Femur (tissue), 1 donor: ENCODE measurements at places on chromosomes 16 and 17.

DNA sequence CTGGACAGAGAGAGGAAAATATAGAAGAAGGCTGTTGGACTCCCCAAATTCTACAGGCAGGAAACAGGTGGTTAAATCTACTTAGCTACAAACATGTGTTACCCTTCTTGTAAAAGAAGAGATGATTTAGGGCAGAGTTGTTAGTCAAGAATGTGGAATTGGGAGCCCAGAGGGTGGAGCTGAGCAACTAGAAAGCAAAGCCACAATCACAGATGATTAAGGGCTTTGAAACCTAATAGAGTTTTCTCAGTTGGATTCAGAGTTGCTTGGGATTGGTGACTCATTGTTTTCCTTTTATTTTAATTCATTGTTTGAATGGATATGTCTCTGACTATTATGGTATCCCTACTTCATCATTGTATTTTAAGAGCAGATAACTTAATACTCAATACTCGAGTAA, 6.2 kb downstream of the ACSM5 start:
- no peak for DNase-seq

GRCh38 chr17:64146418-64147109, 16.6 kb upstream of the ERN1 start:
- peak; percentile 81 for DNase-seq

GRCh38 chr17:73851091-73851490, 206.8 kb upstream of the SDK2 start:
- no peak for DNase-seq

DNA sequence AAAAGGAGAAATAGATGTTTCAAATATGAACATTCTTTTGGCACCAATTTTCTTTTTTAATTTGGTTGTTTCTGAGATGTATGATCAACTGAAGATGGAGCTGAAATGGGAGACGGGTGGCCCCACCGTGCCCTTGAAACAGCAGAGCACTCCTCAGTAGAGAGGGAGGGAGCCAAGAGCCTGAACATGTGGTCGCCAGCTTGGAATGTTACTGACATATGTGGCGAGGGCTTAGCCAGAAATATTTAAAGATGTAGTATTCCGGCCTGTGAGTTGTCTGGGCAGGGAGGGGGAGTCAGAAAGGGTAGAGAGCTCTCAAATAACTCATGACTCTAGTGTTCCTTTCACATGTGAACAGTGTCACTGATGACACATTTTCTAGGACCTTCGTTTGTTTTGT, 13.3 kb upstream of the MRC2 start:
- DNase-seq = peak; percentile 90

DNA sequence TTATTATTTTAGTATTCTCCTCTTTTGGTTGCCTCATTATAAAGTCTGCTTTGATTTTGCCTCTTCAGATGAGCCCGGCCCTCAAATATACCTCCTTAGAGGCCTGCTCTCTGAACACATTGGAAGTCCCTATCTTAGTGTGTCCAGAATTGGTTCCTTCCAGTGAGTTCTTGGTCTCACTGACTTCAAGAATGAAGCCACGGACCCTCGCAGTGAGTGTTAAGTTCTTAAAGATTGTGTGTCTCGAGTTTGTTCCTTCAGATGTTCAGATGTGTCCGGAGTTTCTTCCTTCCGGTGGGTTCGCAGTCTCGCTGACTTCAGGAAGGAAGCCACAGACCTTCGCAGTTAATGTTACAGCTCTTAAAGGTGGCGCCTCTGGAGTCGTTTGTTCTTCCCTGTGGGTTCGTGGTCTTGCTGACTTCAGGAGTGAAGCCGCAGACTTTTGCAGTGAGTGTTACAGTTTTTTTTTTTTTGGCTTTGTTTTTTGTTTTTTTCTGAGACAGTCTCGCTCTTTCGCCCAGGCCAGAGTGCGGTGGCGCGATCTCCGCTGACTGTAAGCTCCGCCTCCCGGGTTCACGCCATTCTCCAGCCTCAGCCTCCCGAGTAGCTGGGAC, 45.8 kb upstream of the NOS2 start:
- DNase-seq = no peak

DNA sequence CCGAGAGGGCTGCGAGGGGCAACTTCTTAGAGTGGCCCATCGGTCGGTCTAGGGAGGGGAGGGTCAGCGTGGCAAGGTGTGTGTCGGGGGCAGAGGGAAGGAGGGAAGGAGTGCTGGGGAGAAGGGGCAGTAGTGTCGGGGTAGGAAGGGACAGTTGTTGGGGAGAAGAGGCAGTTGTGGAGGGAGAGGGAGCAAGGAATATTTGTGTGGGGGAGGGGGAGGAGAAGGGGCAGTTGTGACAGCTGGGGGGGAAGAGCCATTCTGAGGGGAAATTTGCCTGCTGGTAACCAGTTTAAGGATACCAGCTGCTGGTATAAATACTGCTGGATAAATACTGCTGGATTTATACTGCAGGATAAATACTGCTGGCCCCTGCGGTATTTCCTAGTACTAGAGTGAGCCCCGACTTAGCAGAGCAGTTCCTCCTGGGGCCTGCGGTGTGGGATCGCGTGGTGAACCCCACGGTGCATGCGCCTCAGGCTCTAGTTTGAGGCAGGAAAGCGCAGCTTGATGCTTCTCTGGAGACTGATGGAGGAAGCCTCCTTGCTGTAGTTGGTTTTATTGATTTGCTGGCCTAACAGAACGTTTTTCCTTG, 309 bp downstream of the DNAH2 start:
- DNase-seq = peak; percentile 55

GRCh38 chr17:15264542-15264941, 584 bp downstream of the PMP22 start:
- no peak for DNase-seq

DNA sequence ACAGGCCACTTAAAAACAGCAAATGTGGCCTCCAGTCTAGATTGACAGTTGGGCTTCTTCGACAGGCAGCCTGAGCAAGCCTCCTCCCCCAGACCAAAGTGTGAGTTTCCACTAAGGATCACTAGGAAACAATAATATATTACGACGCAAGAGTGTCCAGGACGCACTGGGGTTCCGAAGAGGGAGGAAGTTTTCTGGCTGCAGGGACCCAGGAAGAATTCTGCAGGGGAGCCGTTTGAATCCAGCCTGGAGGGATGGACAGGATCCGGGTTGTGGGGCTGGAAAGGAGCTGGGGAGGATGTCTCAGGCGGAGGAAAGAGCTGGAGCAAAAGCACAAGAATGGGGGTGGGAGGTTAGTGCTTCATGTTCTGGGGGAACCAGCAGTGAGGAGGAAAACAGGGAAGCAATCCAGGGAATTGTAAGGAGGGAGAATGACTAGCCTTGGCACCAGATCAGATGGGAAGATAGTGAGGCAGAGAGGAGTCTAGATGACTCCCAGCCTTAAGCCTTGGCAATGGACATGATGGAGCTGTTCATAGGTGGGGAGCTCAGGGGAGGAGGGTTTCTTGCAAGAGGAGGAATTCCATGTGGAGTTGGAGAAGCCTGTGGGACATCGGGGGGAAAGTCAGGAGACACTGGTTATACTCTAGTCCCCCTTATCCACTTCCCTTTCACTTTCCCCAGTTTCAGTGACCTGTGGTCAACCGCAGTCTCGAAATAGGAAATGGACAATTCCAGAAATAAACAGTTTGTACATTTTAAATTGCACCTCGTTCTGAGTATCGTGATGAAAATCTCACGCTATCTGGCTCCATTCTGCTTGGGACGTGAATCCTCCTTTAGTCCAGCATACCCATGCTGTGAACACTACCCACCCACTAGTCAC, 26.6 kb downstream of the NGFR start:
- DNase-seq = peak; percentile 38

GRCh38 chr16:75043175-75043895, 44.5 kb downstream of the ZNRF1 start:
- DNase-seq = no peak

DNA sequence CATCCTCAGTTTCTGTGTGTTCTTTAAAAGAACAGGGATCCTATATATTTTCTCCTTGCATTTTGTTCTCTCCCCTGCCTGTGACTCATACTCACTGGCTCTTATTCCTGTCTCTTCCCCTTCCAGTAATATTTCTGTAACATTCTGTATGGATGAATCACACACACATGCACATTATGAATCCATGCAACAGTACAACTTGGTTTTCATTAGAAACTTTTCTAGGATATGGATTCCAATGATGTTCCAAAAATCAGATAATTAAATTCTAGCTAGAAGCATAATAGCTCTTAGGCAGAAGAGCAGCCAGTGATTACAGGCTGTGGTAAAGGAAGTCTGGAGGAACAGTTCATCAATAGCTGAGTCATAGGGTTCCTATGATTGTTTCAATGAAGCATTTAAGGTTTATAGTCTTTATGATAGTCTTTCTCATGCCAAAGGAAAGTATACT, 119.6 kb upstream of the PMFBP1 start:
- no peak for DNase-seq

- DNase-seq = no peak
Observed at GRCh38 chr16:67730326-67730725, 11.2 kb upstream of the GFOD2 start.

DNA sequence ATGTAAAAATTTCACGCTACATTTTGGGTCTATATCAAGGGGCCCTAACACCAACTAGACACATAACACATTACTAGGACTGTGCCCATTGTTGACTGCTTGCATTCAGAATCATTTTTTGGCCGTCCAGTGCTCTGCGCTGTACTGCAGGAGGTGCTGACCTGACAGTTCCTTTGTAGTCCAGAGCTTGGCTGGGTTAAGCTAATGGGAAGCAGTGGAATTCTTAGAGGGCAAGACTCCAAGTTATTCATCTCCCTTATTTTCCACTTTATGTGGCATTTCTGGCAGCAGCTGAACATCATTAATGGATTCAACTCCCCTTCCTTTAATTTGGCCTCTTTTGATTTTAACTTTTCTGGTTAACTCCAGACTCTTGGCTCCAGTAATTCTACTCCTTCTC, 351.7 kb downstream of the CDH8 start:
- no peak for DNase-seq

DNA sequence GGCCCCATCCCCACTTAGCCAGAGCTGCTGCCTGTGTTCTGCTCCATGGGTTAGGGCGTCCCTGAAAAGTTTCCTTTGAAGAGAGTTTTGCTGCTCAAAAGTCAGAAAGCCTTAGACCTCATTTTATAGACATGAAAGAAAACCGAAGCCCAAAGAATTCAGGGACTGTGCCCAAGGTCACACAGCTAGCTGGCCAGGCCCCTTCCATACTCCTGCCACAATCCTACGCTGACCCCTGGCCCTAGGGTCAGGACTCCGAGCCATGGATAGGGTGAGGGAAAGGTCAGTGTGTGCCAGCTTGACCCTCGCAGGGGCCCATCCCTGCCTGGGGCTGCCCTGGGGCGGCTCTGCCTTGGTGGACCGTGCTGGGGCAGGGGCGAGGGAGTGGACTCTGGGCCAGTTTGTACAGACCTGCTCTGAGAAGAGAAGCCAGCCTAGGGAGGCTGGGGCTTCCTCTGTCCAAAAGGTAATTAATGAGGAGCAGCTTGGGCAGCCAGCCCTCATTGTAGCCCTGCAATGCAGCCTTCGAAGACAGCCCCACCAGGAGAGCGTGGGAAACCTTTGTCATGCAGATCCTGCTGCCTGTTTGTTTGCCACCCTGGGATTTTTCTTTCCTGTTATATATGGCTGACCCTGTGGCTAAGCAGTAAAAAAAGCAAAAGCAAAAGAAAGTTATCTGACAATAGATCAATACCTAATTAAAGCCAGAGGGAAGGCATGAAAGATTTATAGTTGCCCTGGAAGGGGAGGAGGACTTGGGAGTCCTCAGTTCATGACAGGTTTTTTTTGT, 37.4 kb downstream of the RHBDL3 start:
- DNase-seq = no peak

DNA sequence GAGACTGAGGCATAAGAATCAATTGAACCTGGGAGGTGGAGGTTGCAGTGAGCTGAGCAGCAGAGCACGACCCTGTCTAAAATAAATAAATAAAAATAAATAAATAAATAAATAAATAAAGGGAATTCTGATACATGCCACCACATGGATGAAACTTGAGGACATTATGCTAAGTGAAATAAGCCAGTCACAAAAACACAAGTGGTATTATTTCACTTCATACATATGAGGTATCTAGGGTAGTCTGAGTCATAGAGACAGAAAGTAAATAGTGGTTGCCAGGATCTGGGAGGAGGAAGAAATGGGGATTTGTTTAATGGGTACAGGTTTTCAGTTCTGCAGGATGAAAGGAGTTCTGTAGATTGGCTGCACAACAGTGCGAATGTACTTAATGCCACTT, 16.3 kb downstream of the PIPOX start:
- DNase-seq = no peak

GRCh38 chr17:16495980-16496819, 4.2 kb upstream of the LRRC75A start:
- no peak for DNase-seq

DNA sequence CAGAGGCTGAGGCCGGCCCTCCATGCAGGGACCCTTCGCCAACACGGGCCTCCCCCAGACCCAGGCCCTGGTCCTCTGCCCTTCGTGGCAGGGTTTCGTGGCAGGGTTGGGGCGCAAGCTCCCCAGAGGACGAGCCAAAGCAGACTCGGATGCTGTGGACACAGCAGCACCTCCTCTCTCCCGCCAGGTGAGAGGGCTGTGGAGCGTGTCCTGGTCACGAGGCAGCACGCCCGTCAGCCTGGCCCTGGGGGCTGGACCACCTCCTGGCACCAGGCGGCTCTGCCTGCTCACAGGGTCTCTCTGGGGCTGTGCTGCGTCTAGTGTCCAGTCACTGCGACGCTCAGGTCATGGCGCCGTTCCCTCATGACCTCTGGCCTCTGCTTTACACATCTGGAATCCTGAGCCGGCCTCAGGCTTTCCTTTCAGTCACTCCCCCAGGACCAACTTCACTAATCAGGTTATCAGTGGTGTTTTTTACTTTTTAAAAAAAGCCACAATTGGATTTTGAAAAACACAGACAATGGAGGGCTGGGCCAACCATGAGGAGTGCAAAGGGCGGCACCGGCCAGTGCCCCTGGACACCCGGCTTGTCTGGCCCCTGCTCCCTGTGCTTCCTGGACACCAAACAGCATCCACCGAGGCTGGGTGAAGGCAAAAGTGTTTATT, 5.4 kb downstream of the NDUFAF8 start:
- DNase-seq = no peak

- peak; percentile 80 for DNase-seq
Observed at GRCh38 chr16:13957197-13958078, 37.5 kb downstream of the ERCC4 start.

DNA sequence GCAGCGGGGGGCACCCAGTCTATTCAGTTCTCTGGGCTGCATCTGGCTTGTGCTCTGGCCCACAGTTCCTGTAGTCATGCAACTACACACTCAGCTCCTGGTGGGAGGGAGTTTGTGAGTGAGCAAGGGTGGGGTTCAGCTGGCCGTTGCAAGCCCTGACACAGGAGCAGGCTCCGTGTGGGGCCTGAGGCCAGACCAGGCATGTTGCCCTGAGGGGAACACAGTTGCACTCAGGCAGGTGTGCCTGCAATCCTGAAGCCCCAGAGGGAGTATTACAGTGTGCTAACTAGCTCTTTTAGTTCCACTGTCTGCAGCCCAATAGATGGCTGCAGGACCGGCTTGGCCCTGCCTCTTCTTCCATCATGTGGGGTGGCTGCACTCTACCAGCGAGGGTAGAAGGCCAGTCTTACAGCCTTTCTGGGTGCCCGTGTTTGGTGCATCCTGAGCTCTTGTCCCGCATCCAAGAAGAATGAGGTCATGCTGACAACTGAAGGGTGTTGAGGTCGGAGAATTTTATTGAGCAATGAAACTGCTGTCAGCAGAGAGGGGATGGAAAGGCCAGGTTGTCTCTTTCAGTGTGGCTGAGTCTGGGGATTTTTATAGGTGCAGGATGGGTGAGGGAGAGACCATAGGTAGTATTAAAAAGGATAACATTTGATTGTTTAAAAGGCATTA, 49.9 kb upstream of the ELAC2 start:
- DNase-seq = no peak

- DNase-seq = no peak
Observed at GRCh38 chr17:44952946-44953475, 5.4 kb upstream of the KIF18B start.
